ENCODE measurements at places on chromosomes 5 and 9.

DNA sequence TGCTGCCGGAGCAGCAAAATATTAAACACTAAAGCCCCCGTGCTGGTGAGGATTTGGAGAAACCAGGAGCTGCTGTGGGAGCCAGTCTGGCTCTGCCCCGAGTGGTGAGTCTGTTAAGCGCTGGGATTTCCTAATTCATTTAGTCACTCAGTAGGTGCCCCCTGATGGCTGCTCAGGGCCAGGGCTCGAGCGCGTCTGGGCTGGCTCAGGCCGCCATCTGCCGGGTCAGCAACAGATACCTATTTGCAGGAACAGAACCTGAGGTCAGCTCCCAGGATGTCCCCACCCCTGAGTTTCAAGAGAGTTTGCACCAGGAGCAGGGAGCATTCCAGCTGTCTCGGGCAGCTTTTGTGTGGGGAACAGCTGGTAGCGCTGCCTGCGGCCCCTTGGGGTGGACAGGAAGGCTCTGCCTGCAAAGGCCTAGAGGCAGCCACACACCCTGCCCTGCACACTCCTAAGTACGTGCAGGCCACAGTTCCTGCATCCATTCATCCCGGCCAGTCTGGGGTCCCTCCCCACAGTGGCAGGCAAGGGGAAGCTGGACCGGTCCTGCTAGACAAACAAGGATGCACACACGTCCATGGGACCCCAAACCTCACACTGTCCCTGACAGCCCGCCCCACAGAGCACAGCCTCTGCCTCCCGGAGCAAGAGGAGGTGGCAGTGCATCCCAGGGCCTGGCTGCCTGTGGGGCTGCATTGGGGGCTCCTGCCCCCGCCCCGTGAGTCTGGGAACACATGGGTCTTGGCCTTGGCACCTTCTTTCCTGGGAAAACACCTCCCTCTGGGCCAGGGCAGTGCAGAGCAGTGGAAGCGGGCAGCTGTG, 83.7 kb downstream of the ADAMTS2 start:
- DNase-seq = peak; percentile 72

DNA sequence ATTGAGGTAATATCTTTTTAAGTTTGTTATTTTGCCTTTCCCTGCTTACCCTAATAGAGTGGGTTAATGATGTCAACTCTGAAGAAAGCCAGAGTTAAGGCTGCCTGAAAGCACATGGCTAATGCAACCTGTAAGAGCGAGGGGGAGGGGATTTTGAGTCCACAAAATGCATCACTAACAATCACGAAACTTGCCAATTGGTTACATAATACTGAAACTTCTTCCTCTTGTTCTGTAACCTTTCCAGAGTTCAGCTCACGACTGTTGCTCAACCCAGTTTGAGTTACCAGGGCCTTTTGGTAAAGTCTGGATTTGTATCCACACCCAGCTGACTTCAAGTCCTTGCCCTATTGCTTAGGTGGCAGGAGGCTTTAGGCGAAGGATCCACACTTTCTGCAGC, 308.8 kb downstream of the EFNA5 start:
- no peak for DNase-seq

DNA sequence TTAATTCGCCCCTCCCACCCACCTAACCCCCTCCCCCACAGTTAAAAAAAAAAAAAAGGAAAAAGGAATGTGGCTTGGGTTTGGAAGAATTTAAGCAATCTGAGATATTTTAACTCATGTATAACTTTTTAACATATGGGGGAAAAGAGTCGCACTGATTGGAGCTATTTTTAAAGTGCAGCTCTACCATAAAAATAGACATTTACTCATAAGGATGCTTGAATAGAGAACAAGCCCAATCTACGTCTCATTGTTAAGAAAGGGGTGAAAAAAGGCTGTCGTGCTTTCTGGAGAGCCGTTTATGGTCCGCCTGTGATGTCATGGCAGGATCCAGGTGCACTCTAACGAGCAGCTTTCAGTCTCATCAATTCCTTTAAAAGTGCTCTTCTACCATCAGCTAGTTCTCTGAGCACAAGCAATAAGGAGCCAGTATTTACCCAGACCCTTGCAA, 142.4 kb downstream of the ELAVL2 start:
- no peak for DNase-seq

DNA sequence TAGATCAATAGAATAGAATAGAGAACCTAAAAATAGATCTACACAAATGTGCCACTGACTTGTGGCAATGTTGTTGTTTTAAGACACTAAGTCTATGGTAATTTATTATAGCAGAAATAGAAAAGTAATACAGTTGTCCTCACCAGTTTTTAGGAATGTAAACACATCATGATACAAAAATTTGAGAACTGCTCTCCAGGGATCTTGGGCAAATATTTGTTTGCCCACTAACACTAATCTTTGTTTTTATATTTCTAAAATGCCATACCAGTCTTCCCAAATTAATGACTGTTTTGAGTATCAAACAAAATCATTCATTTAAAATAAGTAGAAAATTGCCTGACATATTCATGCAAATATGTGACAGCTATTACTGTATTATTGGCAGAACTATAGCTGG, 297.6 kb downstream of the BRINP1 start:
- DNase-seq = no peak

- DNase-seq = no peak
These were observed 56.1 kb downstream of the CHD1 start for GRCh38 chr5:98872674-98873073.

GRCh38 chr5:478982-479535, 36.1 kb downstream of the EXOC3 start:
- no peak for DNase-seq

GRCh38 chr9:128550226-128550625, 2.2 kb upstream of the SPTAN1 start:
- no peak for DNase-seq

GRCh38 chr5:145396888-145397287, 438.3 kb downstream of the PRELID2 start:
- no peak for DNase-seq

DNA sequence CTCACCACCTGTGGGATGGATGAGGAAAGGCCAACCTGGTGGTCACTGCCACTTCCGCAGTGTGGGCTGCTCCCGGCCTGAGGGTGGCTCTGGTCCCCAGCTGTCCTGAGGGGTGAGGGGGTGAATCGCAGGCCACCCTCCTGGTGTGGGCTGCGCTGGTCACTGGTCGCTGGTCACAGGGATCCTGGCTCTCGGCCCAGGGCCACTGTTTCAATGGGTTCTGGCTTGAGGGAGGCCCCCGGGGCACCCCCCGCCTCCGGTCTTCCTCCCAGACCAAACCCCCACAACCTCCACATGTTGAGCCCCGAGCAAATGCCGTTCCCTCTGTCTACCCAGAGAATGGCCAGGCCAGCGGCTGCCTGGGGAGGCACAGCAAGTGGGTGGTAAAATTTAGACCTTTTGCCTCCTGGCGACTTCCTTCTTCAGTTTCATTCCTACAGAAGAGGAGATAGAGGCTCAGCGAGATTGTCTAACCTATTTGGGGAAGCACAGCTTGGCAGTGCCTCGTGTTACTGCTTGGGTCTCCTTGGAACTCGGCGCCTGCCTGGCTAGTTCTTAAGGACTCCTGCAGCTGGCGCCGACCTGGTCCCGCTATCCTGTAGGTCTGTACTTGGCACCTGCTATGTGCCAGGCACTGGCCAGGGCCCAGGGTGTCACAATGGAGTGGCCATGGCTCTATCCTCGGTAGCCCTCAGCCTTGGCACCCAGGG, 48.2 kb downstream of the RXRA start:
- no peak for DNase-seq

Data from H1 (cell line).